ENCODE measurements at places on chromosomes 7 and 10. TPM values are rescaled to one million over a fixed set of nuclear protein-coding genes. Genes with fewer than 3 reads are reported as not detected.

The NIPSNAP2 gene
- polyA plus RNA-seq = 26.8 TPM

The FKBP9 gene
- polyA plus RNA-seq = 5.0 TPM

The CALHM1 gene
- polyA plus RNA-seq = 0.04 TPM

The OR9A2 gene
- polyA plus RNA-seq = not detected

The FGFR2 gene
- polyA plus RNA-seq = 0.24 TPM

The IGF2BP3 gene
- 2.2 TPM for polyA plus RNA-seq

Data from spleen (tissue), 13 donors.